ENCODE measurements at places on chromosomes 5 and 9. TPM values are rescaled to one million over a fixed set of nuclear protein-coding genes. Genes with fewer than 3 reads are reported as not detected.

DNA sequence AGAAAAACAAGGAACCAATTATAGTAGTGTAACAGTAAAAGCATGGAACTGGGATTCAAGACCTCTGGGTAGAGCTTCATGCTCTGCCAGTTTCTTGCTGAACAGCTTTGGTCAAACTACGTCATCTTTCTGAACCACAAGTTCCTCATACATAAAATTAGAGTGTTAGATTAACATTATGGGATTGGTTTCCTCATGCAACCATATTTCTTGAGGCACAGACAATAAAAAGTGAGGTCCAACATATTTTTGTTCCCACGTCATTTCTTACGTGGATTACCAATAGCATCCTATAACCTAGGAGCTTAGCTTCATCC is 354.8 kb downstream of the TMEM232 start:
- no peak for DNase-seq

Gene LHFPL2
- 12.5 TPM for total RNA-seq

DNA sequence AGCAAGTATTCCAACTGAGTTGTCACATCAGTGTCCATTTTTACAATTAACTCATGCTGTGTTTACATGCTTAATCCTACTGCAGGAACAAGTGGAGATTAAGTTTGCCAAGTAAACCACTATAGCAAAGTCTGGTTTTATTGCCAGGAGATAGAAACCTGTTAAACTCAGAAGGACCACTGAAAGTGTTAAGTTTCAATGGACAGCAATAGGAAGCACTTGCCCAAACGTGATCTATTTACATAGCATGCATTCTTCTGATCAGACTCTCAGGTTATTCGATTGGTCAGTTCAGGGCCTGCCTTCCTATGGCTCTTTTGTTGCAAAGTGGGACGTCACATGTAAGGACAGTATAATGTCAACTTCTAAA is 28.0 kb upstream of the IFNK start:
- no peak for DNase-seq

Gene SLC4A9
- 0.21 TPM for total RNA-seq

GRCh38 chr5:151925340-151925739 is 689 bp upstream of the GLRA1 start:
- DNase-seq = no peak

Gene GPR151
- total RNA-seq = not detected

Gene ADAMTSL1
- total RNA-seq = 2.5 TPM

Gene ENHO
- total RNA-seq = 0.56 TPM

GRCh38 chr5:138051441-138052296 is 18.8 kb upstream of the FAM13B start:
- peak; percentile 49 for DNase-seq

GRCh38 chr9:97961361-97961760 is 21.8 kb upstream of the ANP32B start:
- DNase-seq = no peak

Gene BHMT
- total RNA-seq = 0.18 TPM

GRCh38 chr9:89701221-89701798 is 96.5 kb downstream of the GADD45G start:
- DNase-seq = no peak

Gene SLC45A2
- total RNA-seq = 0.16 TPM

Gene BNC2
- 55.1 TPM for total RNA-seq

Gene CNTFR
- 45.3 TPM for total RNA-seq

DNA sequence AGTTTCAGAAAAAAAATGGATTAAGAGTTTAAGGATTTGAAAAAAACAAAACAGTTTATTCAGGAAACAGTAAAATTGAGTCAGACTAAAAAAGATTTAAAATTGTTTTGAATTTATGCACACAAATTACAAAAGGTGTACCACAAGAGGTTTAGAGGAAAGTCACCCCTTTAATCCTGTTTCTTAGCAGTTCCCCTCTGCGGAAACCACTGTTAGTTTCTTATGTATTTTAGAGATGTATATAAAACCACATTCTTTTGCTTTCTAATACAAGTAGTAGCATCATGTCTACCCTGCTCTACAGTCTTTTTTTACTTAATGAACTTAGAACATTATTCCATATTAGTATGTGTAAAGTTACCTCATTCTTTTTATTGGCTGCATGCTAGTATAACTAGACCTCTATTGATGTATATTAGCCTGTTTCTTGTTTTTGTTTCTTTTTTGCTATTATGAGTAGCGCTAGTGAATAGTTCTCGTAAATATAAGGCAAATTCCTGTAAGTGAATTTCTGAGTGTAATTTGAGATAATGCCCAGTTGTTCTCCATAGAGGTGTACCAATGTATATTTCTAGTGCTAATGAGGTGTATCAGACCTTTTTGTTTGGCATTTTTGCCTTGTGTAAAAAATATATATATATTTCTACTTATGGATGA is 20.0 kb downstream of the GPBP1 start:
- no peak for DNase-seq

DNA sequence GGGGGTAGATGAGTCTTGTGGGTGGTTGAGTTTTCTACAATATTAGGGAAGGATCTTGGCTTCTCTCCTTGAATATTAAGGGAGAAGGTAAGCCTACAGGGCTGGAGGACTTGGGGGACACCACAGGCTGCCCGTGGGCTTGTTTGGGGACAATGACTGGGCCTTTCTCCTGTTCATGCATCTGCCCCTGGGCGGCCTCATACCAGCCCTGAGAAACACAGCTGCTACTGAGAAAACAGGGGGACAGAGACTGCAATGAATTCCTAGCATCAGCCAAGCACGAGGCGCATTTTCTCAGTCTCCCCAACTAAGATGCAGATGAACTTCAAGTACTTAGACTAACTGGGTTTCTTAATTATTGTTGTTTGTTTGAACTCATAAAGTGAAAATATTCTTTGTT is 24.6 kb downstream of the C5orf58 start:
- DNase-seq = no peak

- DNase-seq = no peak
These were observed 6.2 kb downstream of the ZBED3 start for GRCh38 chr5:77080905-77081304.

DNA sequence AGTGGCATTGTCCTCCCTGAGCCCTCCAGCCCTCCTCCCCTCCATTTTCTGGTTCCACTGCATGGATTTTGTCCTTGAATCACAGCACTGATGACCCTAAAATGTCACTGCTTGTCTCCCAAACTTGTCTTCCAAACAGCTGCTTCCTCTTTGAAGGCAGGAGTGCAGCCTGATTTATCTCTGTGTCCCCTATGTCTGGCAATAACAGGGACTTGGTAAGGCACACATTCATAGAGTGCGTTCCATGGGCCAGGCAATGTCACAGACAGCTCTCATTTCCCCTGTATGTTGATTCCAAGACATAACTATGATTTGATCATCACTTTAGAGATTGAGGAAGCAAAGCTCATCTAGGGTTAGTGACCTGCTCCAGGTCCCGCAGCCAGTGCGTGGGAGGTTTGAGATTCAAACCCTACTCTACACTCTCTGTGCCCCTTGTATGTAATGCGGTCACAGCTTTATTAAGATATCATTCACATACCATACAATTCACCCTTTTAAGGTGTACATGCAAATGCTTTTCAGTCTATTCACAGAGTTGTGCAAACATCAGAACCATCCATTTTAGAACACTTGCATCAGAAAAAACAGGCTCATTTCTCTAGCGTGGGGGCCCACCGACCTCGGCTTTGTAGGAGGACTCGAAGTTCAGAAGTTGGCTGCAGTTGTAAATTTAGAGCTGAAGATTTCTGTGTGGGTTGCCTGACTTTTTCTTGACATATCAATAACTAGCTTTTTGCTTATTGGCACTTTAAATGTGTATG is 28.4 kb upstream of the BOD1 start:
- no peak for DNase-seq

DNA sequence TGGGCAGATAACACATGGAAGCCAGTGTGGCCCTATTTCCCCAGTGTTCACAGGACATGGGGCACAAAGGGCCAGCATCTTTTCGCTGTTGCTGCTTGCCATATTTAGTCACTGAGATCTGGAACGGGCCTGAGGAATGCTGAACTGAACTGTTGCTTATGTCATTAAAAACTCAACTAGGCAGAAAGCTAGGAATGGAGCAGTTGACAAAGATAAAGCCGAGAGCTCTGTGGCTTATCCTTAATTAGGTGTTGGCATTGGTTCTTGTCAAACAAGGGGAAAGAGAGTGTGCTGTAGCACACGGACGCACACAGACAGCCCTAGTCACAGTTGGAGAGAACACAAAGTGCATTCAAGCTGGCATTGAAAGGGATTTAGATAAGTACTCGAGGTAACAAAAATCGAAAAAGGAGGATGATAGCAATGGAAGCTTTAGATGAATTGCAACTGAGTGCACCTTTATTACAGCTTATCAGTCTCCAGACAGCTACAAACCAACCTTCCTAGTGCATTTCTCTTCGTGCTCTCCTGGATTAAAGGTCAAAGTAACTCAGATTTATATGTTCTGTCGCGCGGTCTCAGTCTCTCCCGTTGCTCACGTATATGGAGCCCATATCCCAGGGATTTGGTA is 450.2 kb upstream of the ZNF608 start:
- peak; percentile 32 for DNase-seq

Gene SPTAN1
- total RNA-seq = 277 TPM

DNA sequence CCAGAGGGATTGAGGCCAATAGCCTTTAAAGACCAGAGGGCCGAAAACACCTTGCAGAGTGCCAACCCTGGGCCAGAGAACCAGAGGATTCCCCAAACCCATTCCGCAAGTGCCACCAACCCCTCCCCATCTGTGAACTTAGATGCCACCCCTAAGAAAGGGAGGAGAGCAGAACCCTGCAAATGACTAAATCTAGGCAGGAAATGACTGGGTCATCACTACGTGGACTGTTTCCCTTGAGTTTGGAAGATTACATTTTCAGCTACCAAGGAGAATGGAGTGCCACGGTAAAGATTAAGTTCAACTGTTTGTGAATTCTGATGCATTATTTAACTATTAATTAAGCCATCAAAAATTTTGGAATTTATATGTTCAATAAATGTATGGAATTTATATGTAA is 142.8 kb downstream of the ENC1 start:
- no peak for DNase-seq

- DNase-seq = peak; percentile 59
These were observed 23.8 kb downstream of the SVEP1 start for GRCh38 chr9:110555551-110556331.

GRCh38 chr5:57185313-57185712 is 11.5 kb downstream of the GPBP1 start:
- no peak for DNase-seq

DNA sequence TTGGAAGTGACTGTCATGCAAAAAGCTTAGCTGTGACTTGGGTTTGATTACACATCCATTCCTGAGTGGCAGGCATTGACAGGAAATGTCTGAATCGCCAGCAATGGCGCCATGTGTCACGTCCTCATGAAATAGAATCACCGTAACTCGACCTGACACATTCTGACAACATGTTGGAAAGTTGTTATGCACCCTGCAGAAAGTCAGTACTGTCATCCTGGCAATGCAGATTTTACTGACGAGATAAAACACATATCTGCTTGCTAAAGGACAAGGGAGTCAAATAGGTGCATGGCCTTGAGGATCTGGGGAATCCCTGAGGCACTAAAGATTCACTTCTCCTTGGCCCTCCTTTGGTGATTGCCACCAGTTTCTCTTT is 344.2 kb downstream of the SPATA31D1 start:
- DNase-seq = no peak

DNA sequence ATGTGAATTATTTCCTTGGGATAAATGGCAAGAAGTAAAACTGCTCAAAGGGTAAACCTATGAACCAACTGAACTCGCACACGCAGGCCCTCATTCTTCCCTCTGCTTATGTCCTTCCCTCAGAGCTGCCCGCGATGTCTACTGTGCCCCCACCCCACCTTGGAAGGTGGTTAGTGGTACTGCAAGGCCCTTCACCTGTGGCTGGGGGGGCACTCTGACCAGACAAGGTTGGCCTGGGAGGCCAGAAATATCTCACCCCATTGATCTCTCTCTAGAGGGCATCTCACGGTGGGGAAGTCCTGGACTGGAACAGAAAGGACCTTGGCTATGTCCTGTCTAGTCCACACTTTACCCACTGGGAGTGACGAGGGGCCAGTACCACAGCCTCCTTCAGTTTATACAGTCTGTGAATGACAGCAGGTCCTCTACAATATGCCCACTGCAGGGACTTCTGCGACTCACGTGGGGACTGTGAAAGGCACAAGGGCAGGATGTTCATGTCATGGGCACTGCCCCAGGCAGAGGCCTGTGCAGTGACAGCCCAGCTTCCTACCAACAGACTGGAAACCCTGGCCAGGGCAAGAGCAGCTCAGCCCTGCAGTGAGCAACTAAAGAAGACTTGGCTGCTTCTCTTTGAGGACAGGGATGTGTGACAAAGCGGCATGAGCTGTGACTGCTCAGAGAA is 56.8 kb upstream of the SYNPO start:
- no peak for DNase-seq

DNA sequence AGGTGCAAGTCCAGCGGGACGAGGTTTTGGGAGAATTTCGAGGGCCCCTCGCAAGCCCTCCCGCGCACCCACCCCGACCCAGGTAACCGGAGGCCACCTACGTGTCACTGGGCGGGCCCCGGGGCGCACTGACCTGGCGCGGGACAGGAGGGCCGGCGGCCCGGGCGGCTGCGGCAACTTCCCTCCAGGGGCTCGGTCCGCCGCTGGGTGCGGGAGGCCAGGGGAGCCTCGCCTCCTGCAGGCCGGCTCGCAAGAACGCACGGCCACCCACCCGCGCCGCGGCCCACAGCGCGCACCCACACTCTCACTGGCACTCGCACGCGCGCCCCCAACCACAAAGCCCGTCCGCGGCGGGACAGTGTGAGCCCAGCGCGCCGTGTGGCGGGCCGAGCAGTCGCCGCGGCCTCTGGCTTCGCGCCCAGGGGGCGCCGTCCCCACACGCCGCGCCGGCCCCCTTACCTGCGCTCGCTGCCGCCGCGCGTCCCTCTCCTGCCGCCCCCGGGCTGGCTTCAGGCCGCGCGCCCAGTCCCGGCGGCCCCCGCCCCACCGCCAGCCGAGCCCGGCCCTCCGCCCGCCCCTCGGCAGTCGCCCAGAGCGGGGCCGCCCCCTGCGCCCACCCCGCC is 451 bp downstream of the LPAR1 start:
- peak; percentile 35 for DNase-seq

- no peak for DNase-seq
These were observed 104.1 kb upstream of the BASP1 start for GRCh38 chr5:17113174-17113958.

Gene SPINK7
- total RNA-seq = not detected

Gene MCC
- 28.6 TPM for total RNA-seq

Gene FAM219A
- total RNA-seq = 22.7 TPM

Gene FOXD4L3
- not detected for total RNA-seq

- DNase-seq = peak; percentile 86
These were observed 84.9 kb downstream of the RGS3 start for GRCh38 chr9:113548221-113549041.

Gene C9orf50
- not detected for total RNA-seq

Gene C1QTNF3
- 2.4 TPM for total RNA-seq

DNA sequence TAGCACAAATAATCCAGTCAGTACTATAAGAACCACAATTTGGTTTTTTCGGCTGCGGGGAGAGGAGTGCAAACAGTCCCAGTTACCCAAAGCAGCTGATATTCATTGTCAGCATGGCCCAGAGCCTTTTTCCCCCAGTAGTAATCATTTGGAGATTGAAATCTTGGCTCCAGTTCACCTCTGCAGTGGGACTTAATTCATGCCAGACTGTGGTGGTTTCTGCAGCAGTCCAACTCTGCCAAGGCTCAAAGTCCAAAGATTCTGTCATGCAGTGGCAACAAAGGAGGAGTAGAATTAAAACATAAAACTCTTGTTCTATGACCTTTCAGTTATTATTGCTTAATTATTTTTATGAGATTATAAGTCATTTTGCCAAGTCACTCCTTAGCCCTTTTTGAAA is 25.0 kb upstream of the TRIM36 start:
- DNase-seq = no peak
